ENCODE measurements at places on chromosomes 1 and 21.

GRCh38 chr1:218658899-218659298 is 313.8 kb downstream of the TGFB2 start:
- no peak for DNase-seq

DNA sequence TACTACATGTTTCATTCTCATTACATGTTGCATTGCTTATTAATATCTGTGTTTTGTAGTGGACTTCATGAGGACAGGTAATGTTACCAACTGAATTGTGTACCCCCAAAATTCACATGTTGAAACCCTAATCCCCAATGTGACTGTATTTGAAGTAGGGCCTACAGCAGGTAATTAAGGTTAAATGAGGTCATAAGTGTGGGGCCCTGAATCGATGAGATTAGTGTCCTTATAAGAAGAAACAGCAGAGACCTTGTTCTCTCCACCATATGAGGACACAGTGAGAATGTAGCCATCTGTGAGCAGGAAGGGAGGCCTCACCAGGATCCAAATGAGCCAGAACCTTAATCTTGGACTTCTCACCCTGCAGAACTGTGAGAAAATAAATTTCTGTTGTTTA is 15.0 kb upstream of the IFNAR1 start:
- DNase-seq = no peak

DNA sequence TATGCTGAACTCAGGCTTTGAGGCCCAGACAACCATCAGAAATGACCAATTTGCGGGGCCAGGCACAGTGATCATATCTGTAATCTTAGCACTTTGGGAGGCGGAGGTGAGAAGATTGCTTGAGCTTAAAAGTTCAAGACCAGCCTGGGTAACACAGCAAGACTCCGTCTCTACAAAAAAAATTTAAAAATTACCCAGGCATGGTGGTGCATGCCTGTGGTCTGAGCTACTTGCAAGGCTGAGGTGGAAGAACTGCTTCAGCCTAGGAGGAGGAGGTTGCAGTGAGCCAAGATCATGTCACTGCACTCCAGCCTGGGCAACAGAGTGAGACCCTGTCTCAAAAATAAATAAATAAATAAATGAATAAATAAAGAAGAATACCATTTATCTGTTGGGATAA is 156.5 kb downstream of the EIF4G3 start:
- no peak for DNase-seq

DNA sequence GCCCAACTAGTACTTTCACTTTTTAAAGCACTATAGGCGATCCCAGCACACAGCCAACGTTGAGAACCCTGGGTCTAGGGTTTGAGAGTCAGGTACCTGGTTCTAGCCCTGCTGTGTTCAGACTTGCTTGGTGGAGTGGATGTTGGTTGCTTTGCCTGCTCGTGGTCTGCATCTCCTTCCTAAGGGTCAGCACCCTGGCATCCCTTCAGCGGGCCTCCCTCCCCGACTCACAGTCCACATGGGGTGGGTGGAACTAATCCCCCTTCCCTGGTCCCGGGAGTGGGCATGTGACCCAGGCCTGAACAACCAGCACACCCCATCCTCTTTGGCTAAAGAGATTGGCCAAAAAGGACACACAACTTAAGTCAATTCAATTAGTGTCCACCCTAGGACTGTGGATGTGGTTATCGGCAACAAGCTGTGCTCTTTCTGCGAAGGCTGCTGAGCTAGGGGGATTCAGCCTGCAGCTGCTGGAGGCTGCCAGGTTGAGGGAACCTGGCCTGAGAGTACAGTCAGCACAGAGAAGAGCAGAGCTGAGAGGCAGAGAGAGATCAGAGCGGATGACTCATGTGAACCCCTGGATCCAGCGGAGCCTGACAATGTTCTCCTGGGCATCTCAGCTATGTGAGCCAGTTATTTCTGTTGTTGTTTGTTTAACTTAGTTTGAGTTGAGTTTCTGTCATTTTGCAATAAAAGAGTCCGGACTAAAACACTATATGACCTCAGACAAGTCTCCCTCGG is 138.9 kb downstream of the ACTL8 start:
- no peak for DNase-seq

- no peak for DNase-seq
Measured at GRCh38 chr1:43637267-43637666, 12.7 kb upstream of the KDM4A start.

DNA sequence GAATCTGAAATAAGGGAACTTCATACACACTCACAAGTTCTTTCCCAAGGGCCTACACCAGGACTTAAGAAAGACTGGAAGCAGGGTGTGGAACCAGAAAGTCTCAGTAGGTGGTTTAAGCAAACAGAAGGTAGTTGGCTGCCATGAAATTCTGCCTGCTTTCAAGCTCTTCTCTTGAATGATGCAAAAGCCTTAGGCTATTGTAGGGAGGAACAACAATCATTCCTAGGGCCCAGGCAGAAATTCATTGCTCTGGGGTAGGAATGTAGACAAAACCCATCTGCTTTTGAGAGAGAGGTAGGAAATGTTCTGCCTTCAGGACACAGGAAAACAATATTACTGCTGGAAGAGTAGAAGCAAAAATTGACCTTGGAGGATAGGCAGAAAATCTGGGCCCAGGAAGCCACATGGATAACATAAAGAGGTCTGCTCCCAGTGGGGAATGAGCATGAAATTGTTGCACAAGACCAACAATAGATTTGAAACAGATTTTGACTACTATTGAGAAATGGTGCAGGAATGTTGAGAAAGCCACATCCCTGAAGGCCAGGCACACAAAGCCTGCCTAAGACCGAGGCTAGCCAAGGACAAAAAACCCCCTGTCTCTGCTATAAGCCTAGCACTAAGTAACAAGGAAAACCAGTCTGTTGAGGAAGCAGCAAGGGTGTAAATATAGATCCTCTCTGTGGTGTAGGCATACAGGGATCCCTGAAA is 22.7 kb upstream of the SFT2D2 start:
- no peak for DNase-seq

GRCh38 chr1:103337779-103338178 is 187.7 kb upstream of the RNPC3 start:
- DNase-seq = no peak

GRCh38 chr1:53350853-53351767 is 23.2 kb upstream of the LRP8 start:
- no peak for DNase-seq

GRCh38 chr21:39319251-39319756 is 5.9 kb upstream of the BRWD1 start:
- no peak for DNase-seq

DNA sequence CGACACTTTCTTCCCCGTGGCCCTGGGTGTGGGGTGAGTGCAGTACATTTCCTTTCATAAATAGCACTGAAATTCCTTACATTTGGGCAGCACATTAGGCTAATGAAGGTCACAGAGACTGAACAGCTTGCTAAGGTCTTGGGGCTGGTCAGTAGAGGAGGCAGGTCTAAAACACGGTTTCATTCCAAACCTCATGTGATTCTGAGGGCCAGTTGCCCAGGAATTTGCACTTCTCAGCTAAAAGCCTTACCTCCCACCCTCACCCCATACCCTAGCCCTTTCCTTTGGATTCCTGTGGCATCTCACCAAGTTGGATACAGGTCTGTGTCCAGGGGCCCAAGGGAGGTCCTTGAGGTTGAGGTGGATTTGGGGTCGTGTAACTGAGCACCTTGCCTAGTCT is 147.8 kb upstream of the CD34 start:
- DNase-seq = no peak

DNA sequence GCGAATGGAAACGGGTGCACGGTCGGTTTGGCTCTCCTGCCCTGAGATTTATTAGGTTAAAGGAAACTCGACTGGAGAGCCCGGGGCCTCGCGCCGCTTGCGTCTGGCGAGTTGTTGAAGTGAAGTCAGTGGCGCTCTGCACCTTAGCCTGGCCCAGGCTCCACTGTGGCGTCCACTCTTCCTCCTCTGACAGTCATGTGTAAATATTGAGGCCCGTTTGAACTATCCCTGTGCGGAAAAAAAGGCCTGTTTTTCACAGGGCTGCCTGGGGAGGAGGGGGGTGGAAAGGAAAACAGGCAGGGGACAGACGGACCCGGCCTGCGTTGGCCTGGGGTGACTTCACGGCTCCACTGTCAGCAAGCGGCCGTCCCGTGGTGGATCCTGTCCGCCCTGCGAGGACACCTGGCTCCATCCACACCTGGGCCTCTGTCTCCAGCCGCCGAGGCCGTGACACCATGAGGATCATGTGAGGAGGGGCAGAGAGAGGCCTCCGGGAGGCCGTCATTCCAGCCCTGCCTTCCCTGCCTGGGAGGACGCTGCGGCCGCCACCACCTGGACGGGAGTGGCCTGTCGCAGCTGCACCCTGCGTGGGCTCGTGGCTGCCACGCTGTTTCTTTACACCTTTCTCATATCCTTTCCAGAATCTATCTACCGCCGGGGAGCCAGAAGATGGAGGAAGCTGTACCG is 59.8 kb downstream of the FAAP20 start:
- no peak for DNase-seq

DNA sequence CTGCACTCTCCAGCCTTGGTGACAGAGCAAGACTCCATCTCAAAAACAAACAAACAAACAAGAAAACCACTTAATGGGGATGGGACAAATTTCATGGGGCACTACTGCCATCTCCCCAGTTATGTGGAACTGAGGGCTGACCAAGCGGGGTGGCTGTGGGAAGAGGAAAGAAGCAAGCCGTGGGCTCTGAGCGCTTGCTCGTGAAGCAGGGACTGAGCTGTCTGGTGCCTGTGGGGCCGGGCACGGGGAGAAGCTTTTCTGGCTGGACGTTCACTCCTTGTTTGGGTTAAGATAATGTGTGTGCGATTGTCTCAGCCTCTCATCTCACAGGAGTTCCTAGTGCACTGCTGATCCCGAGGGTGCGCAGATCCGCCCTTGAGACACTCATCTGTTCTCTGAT is 22.0 kb upstream of the KIF26B start:
- no peak for DNase-seq

GRCh38 chr1:36759355-36759754 is 275.0 kb downstream of the GRIK3 start:
- DNase-seq = no peak

- no peak for DNase-seq
Measured at GRCh38 chr1:113917400-113918082, 11.6 kb upstream of the HIPK1 start.

GRCh38 chr1:63877021-63877767 is 103.4 kb downstream of the ROR1 start:
- DNase-seq = no peak

- no peak for DNase-seq
Measured at GRCh38 chr1:235513495-235514366, 9.5 kb upstream of the B3GALNT2 start.

DNA sequence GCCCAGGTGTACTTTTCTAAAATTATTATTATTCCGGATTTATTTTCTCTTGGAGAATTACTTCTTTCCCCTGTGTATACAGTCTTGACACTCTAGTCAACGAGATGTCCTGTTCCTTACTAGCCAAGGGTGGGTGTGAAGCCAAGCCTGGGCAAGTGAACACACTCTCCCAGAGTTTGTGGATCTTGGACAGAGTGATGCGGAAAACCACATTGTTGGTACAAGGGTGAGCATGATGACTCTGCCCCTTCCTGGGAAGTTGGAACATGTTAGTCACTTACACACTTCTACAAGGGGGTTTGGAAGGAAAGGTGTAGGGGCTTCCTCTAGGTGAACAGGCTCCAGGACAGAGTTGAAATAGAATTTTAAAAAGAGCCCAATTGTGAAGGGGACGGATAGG is 20.0 kb upstream of the RD3 start:
- DNase-seq = no peak

- no peak for DNase-seq
Measured at GRCh38 chr1:165631342-165632151, 513 bp downstream of the MGST3 start.

GRCh38 chr1:6854166-6854565 is 68.9 kb downstream of the CAMTA1 start:
- DNase-seq = no peak

GRCh38 chr1:83741348-83741747 is 257.6 kb downstream of the TTLL7 start:
- DNase-seq = no peak

- no peak for DNase-seq
Measured at GRCh38 chr1:38328278-38329035, 281.9 kb upstream of the POU3F1 start.

DNA sequence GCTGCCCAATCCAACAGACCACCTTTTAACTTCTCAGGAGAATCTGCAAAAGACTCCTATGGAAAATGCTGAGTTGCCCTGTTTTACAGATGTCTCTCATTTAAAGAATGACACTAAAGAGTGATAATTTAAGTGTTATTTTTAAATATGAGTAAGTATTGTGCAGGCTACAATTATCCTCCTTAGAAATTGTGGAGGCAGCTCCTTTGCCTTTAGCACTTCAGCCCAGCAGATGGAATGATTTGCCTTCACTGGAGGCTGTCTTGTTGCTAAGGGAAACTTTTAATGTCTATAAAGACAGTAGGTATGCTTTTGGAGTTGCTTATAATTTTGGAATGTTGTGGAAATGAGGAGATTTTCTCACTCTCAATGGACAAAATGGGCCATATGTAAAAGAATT is 1345.5 kb downstream of the NCAM2 start:
- DNase-seq = no peak

GRCh38 chr21:29650523-29651022 is 289.2 kb downstream of the GRIK1 start:
- no peak for DNase-seq

- no peak for DNase-seq
Measured at GRCh38 chr1:51288578-51288977, 41.8 kb downstream of the TTC39A start.

GRCh38 chr1:115839029-115839678 is 1.8 kb downstream of the NHLH2 start:
- no peak for DNase-seq

DNA sequence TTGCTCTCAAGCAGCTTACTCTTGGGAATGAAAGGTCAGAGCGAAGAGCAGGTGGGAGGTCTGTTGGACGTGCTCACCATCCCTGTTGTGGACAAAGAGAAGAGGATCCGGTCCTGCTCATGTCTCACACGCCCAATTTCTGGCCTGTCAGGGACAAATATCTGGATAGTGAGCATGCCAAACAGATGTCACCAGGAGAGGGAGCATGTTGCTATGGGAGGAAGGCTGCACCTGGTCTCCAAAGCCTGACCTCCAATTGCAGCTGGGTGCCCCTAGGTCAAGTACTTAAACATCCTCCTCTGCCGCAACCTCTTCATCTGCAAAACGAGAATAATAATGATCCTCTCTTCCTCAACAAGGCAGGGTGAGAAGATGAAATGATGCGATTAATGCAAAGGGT is 53.4 kb downstream of the DMRTA2 start:
- no peak for DNase-seq

- DNase-seq = no peak
Measured at GRCh38 chr1:212669102-212669501, 30.5 kb downstream of the BATF3 start.

- DNase-seq = no peak
Measured at GRCh38 chr21:34603710-34604057, 11.2 kb downstream of the RCAN1 start.

DNA sequence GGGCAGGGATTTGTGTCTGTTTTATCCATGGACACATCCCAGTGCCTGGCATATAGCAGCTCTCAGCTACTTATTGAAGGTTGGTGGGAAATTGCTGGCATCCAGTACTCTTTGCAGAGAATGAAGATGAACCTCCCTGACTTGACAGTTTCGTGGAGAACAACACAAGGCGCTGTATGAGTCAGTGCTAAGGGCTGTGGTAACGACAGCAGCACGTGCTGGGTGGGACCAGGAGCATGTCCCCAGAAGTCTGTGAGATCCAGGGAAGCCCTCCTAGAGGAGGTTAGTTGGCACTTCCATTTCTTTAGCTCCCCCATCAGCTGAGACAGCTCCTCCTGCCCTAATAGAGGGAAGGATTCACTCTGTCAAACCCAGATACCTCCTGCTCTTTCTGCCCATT is 25.9 kb upstream of the IL19 start:
- DNase-seq = no peak
